ENCODE measurements at places on chromosomes 16 and 17.
A peak's percentile ranks its signal among the peaks of the same experiment; 100 is the strongest.

GRCh38 chr17:50507871-50508572, at the start of gene MYCBPAP:
TSS of gene MYCBPAP (plus strand) at chr17:50508439. CDS start at chr17:50508675, 236 bp downstream.
- DNase-seq, result peak; percentile 48

- DNase-seq, result no peak
These were observed 255.6 kb upstream of the HSBP1 start for GRCh38 chr16:83552228-83552627.

DNA sequence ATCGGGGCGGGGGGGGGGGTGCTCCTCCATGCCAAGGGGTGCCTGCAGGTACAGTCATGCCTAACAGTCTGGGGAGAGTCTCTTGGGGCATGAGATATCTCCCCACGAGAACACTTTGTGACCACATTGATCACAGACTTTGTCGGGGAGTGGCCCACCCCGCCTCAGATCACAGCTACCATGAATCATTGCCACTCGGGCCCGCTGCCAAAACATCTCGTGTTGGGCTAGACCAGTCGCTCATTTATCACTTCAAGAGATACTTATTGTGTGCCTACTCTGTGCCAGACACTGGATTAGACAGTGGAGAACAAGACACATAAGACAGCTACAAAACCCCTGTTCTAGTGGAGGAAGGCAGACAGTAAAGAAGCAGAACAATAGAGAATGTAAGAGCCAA, 72.6 kb downstream of the CLEC16A start:
- peak; percentile 17 for DNase-seq

- DNase-seq, result no peak
These were observed 2.8 kb upstream of the LPCAT2 start for GRCh38 chr16:55506083-55506482.

DNA sequence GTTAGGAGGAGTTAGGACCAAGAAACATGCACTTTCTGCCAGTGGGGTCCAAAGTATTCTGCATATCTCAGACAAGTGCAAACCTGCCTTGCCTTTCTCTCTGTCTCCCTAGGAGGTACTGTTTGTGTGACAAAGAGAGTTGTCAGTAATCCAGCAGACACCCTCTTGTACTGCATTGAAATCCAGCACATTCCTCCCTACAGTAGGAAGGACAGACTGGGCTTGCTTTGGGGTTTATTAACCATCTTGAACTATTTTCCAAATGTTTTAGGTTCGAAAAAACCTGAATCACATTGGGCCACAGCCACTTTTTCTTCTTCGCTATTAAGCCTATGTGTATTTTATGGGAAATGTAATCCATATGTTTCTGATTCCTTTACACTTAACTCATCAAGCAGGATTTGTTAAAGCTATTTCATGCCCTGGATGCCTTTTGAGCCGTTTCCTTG, 204.2 kb upstream of the KCNJ16 start:
- no peak for DNase-seq

DNA sequence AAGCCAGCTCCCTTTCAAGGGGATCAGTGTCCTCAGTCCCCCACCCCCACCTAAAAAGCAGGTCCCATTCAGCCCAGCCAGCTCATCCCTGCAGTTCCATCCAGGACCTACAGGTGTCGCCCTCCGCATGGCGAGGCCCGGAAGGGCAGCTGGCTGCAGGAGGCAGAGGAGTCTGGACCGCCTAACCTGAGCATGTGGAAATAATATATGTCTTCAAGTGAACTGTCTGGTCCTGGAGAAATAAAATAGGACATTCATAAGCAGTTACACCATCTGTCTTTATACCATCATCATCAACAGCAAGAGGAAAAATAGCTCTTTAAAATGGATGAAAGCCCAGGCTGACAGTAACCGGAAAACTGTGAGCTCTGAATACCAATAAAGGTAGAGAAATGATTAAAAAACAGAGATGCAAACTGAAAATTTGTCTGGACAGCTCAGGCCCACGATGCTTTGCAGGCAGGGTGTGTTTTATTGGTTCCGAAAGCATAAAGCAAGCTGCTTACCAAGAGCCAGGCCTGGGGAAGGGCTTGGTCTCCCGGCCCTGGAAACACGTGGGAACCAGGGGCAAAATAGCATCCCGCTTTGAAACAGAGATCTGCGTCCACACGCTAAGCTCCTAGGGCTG, 215.2 kb downstream of the ZFHX3 start:
- DNase-seq, result peak; percentile 23

DNA sequence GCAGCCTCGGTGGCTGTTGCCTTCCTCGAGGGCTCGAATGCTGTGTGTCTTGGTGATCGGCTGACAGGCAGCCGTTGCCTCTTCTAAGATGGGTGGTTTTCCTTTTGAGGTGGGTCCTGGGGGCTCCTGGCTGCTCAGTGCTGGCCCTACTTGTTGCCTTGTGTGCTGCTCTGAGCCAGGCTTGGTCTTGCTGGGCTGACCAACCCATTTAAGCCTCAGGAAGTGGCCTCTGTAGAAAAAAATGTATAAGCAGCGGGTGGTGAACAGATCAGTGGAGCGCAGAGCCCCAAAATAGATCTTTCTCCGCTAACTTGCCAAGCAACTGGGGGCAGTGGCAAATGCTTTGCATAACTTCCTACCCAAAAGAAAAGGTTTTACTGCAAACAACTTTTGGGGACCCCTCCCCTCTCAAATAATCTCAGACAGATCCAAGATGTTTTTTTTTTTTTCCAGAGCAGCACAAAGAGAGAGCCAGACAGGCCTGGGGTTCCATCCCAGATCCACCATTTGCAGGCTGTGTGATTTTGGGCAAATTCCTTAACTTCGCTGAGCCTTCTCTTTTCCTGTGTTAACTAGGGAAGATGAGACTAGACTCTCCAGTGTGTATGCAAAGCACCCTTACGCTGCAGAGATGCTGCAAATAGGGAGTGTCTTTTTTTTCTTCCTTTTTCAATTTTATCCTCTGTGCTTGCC, 42.5 kb downstream of the PLCG2 start:
- DNase-seq, result no peak

DNA sequence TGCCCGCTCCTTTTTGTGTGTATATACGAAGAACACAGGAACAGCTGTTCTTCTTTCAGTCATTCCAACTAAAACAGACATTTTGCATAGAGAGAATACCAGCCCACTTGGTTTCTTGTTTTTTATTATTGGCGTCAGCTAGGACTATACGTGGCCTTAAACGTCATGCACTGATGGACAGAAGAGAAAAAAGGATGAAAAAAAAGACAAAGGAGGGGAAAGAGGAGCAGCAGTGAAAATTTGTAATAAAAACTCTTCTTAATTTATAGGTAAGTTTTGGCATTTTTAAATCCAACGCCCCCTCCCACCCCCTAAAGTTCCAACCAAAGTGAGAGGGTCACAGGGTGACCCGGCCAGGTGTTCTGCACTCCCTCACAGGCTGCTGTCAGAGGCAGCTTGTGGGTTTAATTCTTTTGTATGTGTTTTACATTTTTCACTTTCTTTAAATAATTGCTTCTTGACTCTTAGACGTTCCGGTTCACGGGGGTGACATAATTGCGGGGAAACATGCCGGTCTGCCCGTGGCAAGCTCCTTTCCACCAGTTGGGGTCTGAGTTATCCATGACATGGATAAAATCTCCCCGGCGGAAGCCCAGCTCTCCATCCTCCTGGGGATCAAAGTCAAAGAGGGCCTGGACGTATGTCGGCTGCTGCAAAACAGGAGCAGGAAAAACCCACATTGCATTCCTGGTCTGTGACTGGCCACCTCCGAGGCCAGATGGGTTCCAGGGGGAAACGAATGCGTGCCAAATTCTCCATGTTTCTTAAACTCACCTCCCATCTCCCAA, 30.9 kb upstream of the SLC25A19 start:
- no peak for DNase-seq

GRCh38 chr16:87598431-87598830, 3.9 kb upstream of the JPH3 start:
- no peak for DNase-seq

DNA sequence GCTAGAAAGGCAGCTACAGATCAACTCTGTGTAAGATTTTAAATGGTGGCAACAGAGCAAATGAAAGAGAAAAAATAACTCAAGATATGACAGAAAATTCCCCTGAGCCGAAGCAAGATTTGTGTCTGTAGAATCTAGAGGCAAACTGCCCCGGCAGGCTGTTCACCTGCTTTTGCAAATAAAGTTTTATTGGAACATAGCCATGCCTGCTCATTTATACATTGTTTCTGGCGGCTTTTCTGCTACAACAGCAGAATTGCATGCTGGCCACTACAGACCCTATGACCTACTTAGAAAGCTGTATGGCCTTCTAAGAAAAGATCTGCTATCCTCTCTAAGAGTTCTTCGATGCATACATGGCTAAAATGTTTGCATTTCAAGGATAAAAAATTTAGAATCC, 119.5 kb downstream of the SALL1 start:
- no peak for DNase-seq

DNA sequence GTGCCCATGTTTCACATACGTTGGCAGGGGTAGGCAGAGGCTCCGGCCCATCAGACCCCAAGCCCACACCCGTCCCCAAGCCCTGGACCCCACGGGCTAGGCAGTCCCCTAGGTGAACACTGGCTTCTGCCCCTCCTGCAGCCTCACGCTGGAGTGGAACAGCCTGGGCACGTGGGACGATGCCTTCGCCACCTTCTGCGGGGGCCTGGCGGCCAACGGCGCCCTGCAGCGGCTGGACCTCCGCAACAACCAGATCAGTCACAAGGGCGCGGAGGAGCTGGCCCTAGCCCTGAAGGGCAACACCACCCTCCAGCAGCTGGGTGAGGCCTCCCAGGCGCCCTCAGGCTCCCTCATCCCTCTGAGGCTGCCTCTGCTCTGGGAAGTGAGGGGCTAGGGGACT, 1.8 kb downstream of the LRRC45 start:
- DNase-seq, result no peak

DNA sequence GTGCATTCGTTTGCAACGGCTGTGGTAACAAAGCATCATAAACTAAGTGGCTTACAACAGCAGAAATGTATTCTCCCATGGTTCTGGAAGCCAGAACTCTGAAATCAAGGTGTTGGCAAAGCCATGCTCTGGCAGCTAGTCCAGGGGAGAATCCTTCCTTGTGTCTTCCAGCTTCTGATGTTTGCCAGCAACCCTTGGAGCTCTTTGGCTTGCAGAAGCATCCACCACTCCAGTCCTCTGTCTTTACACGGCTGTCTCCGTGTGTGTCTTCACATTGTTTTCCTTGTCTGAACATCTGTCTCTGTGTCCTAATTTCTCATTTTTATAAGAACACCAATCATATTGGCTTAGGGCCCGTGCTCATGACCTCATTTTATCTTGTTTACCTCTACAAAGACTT, 265.3 kb upstream of the HSBP1 start:
- no peak for DNase-seq

DNA sequence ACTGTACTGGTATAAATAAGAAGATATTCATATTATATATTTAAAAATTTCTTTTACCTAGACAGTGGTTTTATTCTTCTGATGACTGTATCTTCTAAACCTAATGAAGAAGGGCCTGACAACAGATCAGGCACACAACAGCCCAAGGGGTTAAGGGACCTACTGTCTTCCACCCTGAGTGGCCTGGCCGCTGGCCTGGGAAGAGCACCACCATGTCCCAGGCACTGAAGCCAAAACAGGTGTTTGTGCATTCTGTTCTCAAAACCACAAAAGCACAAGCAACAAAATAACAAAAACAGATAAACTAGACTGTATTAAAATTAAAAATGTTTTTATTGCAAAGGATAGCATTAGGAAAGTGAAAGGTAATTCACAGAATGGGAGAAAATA, 9.1 kb upstream of the PECAM1 start:
- DNase-seq, result no peak

- no peak for DNase-seq
These were observed 15.6 kb downstream of the GAA start for GRCh38 chr17:80116921-80117380.

- DNase-seq, result no peak
These were observed 437.7 kb downstream of the HS3ST3B1 start for GRCh38 chr17:14738652-14738988.

- DNase-seq, result no peak
These were observed 333.1 kb upstream of the XYLT1 start for GRCh38 chr16:17803625-17804410.

DNA sequence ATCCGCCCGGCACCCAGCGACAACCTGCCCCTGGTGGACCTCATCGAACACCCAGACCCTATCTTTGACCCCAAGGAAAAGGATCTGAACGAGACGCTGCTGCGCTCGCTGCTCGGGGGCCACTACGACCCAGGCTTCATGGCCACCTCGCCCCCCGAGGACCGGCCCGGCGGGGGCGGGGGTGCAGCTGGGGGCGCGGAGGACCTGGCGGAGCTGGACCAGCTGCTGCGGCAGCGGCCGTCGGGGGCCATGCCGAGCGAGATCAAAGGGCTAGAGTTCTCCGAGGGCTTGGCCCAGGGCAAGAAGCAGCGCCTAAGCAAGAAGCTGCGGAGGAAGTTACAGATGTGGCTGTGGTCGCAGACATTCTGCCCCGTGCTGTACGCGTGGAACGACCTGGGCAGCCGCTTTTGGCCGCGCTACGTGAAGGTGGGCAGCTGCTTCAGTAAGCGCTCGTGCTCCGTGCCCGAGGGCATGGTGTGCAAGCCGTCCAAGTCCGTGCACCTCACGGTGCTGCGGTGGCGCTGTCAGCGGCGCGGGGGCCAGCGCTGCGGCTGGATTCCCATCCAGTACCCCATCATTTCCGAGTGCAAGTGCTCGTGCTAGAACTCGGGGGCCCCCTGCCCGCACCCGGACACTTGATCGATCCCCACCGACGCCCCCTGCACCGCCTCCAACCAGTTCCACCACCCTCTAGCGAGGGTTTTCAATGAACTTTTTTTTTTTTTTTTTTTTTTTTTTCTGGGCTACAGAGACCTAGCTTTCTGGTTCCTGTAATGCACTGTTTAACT, 1.0 kb downstream of the NOG start:
- DNase-seq, result no peak

- DNase-seq, result no peak
These were observed 654 bp downstream of the TNFAIP1 start for GRCh38 chr17:28335959-28336871.

GRCh38 chr16:22397464-22397863, 23.0 kb upstream of the CDR2 start:
- no peak for DNase-seq

DNA sequence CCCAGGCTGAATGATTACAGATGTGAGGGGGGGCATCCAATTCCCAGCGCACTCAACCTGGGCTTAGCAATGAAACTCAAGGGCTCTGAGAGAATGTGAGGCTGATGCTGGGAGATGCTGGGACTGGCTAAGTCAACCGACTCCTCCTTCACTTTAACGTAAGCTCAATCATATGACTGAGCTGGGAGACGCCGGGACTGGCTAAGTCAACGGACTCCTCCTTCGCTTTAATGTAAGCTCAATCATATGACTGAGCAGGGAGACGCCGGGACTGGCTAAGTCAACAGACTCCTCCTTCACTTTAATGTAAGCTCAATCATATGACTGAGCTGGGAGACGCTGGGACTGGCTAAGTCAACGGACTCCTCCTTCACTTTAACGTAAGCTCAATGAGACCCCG, 179.4 kb downstream of the VPS53 start:
- DNase-seq, result no peak

- no peak for DNase-seq
These were observed 13.5 kb upstream of the CBX4 start for GRCh38 chr17:79852748-79853147.

GRCh38 chr16:54048586-54049495, 237.7 kb downstream of the IRX3 start:
- DNase-seq, result no peak

All from stimulated activated CD8-positive, alpha-beta memory T cell treated with anti-CD3 and anti-CD28 coated beads, Interleukin-12 subunit alpha, Interleukin-12 subunit beta, amount 100 ng/mL, for 4 hours (primary cell).